ENCODE measurements at places on chromosomes 1 and 21. TPM values are rescaled to one million over a fixed set of nuclear protein-coding genes. Genes with fewer than 3 reads are reported as not detected.

The B4GALT2 gene
- 96.8 TPM for total RNA-seq

The NTMT2 gene
- total RNA-seq = not detected

The FMO2 gene
- not detected for total RNA-seq

The UBXN10 gene
- total RNA-seq = not detected

The TRIM33 gene
- total RNA-seq = 19.9 TPM

The SH2D1B gene
- total RNA-seq = not detected

- H3K36me3 ChIP-seq = no peaks in the 10 kb centered on the region
- DNase-seq = peak; percentile 79
- peak overlapping the region; percentile 95 for H3K27ac ChIP-seq
- H3K27me3 ChIP-seq = no peaks in the 10 kb centered on the region
Measured at GRCh38 chr1:179169616-179170467, 59.6 kb downstream of the ABL2 start.

DNA sequence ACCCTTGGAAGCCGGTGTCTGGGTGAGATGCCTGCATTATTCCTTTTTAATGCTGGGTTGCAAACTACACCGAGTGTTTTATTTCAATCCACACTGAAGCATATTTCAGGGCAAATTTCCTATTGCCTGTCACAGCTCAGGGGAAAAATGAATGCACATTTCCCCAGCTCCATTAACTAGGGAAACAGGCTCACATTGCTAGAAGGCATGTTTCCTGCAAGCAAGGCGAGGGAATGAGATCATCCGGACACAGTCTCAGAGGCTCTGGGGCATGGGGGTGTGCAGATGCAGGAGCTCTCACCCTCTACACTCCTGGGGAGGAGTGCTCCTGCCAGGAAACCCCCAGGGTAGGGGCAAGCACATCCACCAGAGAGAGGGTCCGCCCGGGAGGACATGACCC is 24.6 kb downstream of the SYT2 start:
- DNase-seq = no peak
- H3K27ac ChIP-seq = no peak overlapping the region
- H3K4me3 ChIP-seq = no peak overlapping the region
- H3K27me3 ChIP-seq = peaks cover 63% of the 10 kb centered on the region
- no peaks in the 10 kb centered on the region for H3K36me3 ChIP-seq

GRCh38 chr1:161226320-161226711 is 456 bp downstream of the TOMM40L start:
- H3K4me1 ChIP-seq = peaks cover 29% of the 10 kb centered on the region
- peaks cover 3% of the 10 kb centered on the region for H3K27me3 ChIP-seq
- peak overlapping the region; percentile 99 for H3K4me3 ChIP-seq
- H3K36me3 ChIP-seq = peaks cover 5% of the 10 kb centered on the region

- no peak for DNase-seq
- H3K4me3 ChIP-seq = no peak overlapping the region
- H3K4me1 ChIP-seq = no peaks in the 10 kb centered on the region
Measured at GRCh38 chr1:14106126-14106525, 406.1 kb downstream of the PRDM2 start.

GRCh38 chr1:201307760-201308499 is 24.6 kb downstream of the PKP1 start:
- no peak overlapping the region for H3K27ac ChIP-seq
- no peak overlapping the region for H3K4me3 ChIP-seq
- H3K27me3 ChIP-seq = peaks cover 42% of the 10 kb centered on the region
- no peaks in the 10 kb centered on the region for H3K36me3 ChIP-seq
- DNase-seq = no peak
- H3K4me1 ChIP-seq = peaks cover 15% of the 10 kb centered on the region

DNA sequence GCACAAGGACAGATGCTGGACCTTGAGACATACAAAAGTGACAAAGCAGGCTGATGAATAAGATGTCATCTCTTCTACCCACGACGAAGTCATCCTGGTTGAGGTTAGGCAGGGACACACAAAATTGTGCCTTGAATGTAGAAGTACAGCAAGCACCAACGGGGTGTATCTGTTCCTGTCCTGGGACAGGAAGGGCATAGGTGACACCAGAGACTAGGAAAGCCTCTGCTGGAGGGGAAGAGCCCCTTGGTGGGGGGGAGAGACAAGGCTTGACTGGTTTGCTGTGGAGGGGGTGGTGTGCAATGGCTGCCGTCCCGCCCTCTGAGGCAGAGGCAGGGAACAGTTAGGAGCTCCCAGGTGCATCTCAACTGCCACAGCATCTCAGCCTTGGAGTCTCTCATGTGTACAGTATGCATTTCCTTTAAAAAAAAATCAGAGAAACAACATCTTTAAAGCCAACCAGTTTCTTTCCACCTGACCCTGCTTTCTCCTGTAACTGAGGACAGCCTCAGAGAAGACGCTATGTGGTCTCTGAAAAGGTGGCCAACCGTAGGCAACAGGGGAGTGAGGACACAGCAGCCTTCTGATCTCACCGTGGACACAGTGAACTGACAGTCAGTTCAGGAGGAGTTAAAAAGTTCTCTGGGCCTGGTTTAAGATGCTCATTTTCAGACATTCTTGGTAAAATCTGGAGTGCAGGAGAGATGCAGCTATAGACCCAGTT is 17.7 kb upstream of the GFI1 start:
- no peak for DNase-seq
- H3K4me3 ChIP-seq = no peak overlapping the region
- no peak overlapping the region for H3K27ac ChIP-seq
- no peaks in the 10 kb centered on the region for H3K36me3 ChIP-seq

DNA sequence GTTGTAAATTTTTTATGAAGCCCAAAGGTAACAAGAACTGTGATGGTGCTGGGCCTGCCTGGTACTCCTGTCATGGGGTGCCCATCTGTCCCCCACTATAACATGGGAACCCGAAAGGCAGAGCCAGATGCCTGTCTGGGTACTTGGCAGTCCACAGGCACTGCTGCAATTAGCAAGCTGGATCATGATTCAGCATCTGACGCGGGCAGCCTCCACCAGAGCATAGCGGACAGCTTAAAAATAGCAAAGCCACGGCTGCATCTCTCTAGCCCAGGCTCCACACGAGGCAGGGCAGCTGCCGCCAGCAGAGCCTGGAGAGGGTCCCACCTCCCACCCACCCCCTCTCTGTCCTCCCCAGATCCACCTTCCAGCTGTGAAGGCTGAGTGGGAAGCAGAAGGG is 22.9 kb downstream of the SUSD4 start:
- H3K4me1 ChIP-seq = no peaks in the 10 kb centered on the region
- peaks cover 45% of the 10 kb centered on the region for H3K27me3 ChIP-seq
- peak; percentile 8 for DNase-seq
- no peak overlapping the region for H3K4me3 ChIP-seq

DNA sequence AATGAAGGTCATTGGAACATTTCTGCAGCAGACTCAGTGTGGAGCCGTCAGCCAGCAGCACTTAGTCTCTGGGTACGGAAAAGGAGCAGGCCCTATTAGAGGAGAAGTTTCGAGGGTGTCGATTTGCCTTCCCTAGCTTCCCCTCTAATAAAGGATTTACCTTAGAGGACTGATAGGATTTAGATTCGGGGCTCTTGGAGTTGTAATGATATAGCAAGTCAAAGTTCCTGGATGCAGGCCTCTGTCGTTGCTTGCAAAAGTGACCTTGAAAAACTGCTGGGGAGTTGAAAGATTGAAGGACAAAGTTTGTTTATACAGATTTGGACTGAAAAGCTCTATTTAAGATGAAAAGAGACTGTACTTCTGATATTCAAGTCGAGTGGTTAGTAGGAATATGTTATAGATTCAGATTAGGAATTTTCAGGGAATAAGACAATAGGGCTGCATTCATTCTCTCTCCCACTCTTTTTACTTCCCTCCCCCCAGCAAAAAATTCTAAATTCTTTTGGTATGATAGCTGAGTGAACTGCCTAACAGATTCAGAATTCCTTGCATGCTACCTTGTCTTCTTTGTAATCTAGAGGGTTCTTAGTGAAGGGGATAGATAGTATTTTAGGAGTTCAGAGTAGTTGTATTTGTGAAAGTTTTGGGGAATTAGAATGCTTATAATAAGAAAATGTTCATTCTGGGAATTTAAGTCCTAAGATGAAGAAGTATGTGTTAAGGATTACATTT is 19.2 kb downstream of the NFYC start:
- DNase-seq = no peak
- H3K27me3 ChIP-seq = no peaks in the 10 kb centered on the region
- peaks cover 60% of the 10 kb centered on the region for H3K4me1 ChIP-seq
- H3K27ac ChIP-seq = peak overlapping the region; percentile 74
- H3K4me3 ChIP-seq = peak overlapping the region; percentile 95
- H3K36me3 ChIP-seq = peaks cover 9% of the 10 kb centered on the region

DNA sequence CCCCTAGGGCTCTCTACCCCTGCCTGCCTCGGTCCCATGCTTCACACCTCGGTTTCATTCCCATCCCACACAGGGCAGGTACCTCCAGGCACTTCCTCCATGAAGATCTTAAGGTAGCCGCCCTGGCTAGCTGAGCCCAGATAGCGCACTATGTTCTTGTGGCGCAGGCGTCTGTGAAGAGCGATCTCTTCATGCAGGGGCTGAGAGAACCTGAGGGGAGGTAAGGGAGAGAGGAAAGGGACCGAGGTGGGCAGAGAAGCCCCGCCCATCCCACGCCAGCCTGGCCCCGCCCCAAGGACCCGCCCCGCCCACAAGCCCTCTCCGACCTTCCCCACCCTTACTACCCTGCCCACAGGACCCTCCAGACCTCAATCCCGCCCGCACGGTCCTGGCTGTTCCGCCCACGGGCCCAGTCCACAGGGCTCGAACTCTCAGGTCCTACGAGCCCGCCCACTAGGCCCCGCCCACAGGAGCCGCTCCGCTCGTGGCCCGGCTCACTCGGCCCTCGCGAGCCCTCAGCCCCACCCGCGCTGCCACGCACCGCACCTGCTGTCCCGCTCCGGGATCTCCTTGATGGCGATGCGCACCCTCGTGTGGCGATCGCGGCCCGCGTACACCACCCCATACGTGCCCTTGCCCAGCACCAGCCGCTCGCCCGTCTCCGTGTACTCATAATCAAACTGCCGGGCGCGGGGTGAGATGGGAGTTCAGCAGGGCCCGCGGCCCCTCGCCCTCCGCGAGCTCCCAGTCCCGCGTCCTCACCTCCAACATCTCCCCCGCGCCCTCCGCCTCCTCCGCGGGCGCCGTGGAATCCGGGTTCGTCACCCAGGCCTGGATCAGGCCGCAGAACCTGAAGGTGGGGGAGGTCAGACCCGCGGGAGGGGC is 6.4 kb downstream of the MAP3K6 start:
- peaks cover 34% of the 10 kb centered on the region for H3K36me3 ChIP-seq
- DNase-seq = no peak
- peaks cover 2% of the 10 kb centered on the region for H3K27me3 ChIP-seq
- no peak overlapping the region for H3K27ac ChIP-seq
- H3K4me3 ChIP-seq = no peak overlapping the region
- peaks cover 8% of the 10 kb centered on the region for H3K4me1 ChIP-seq
